ENCODE measurements at places on chromosomes 7 and 10. TPM values are rescaled to one million over a fixed set of nuclear protein-coding genes. Genes with fewer than 3 reads are reported as not detected.
A peak's percentile ranks its signal among the peaks of the same experiment; 100 is the strongest.

- H3K27ac ChIP-seq, result peak overlapping the region; percentile 67
- no peaks in the 10 kb centered on the region for H3K36me3 ChIP-seq
- H3K4me1 ChIP-seq, result peaks cover 40% of the 10 kb centered on the region
- H3K27me3 ChIP-seq, result peaks cover 31% of the 10 kb centered on the region
- peak overlapping the region; percentile 30 for H3K4me3 ChIP-seq
- DNase-seq, result peak; percentile 87
These were observed 55.7 kb downstream of the ST7 start for GRCh38 chr7:117008886-117009531.

DNA sequence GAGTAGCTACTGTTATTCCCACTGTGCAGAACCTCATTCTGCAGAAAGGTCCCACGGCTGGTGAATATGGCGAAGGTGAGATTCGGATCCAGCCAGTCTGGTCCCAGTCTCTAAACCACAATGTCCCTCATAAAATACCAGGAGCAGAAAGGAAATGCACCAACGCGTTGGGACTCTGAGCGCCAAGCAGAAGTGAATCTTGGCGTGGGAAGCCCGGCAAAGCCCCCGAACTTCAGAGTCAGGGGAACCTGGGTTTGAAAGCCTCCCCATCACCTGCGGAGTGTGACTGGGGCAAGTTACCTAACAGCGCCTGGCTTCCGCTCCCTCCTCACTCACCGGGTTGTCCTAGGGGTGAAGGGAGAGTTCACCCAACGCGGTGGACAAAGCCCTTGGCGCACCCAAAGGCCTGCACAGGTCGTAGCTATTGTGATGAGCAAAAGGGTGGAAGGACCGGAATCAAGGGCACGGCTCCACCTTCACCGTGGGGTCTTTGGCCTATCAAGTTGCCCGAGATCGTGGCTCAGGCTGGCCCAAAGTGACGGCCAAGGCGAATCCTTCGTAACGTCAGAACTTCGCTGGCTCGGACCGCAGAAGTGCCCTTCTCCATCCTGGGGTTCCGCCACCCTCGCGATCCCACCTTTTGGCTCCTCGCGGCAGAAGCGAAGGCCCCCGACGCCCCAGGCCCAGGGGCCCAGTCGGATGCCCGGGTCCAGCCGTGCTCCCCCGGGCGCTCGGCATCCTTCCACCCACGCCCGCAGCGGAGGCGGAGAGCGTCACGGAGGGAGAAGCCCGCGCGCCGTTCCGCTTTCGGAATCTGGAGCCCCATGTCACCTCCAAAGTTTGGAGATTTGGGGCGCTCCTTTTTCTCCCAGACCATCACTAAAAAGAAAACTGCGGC lies 811 bp downstream of the RGS10 start:
- H3K27ac ChIP-seq, result peak overlapping the region; percentile 73
- H3K36me3 ChIP-seq, result peaks cover 15% of the 10 kb centered on the region
- peaks cover 47% of the 10 kb centered on the region for H3K4me1 ChIP-seq
- H3K4me3 ChIP-seq, result peak overlapping the region; percentile 73

The SFTPA2 gene
- total RNA-seq, result not detected

The FAM131B gene
- 0.37 TPM for total RNA-seq

The SEM1 gene
- 43.8 TPM for total RNA-seq

The TMEM176B gene
- not detected for total RNA-seq

The HSPA12A gene
- total RNA-seq, result 0.05 TPM

The ABCF2 gene
- total RNA-seq, result 90.3 TPM

The DLD gene
- total RNA-seq, result 113 TPM

- H3K4me1 ChIP-seq, result peaks cover 4% of the 10 kb centered on the region
- H3K4me3 ChIP-seq, result no peak overlapping the region
- H3K27me3 ChIP-seq, result no peaks in the 10 kb centered on the region
- no peak for DNase-seq
- H3K36me3 ChIP-seq, result peaks cover 60% of the 10 kb centered on the region
These were observed 48.9 kb downstream of the IRF5 start for GRCh38 chr7:128986609-128987008.

The OR13A1 gene
- not detected for total RNA-seq

DNA sequence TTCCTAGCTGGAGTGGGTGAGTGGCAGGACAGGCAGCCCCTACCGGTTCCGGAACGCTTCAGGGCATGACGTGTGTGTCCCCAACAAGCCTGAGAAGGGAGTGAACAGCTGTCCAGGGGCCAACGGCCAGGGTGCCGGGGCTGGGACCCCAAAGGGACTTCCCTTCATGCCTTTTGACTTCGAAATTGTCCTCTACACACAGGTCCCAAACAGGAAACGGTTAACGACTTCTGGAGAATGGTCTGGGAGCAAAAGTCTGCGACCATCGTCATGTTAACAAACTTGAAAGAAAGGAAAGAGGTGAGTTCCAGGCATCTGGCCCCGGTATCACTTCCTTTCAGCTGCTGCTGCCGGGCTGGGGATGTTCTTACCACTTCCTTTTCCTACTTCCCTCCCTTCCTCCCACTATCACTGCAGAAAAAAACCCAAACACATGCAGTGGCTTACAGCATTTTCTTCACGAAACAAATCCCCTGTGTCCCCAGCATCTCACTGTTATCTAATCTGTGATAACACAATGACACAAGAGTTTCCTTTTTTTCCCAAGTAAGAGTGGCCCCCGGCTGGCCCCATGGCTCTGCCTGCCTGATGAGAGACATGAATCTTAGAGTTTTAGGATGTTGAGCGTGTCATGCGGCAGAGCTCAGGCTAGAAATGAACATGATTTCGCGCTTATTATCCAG lies 63.2 kb downstream of the MKI67 start:
- peak; percentile 87 for DNase-seq
- H3K27ac ChIP-seq, result peak overlapping the region; percentile 96
- peaks cover 81% of the 10 kb centered on the region for H3K36me3 ChIP-seq
- H3K4me1 ChIP-seq, result peaks cover 57% of the 10 kb centered on the region
- H3K4me3 ChIP-seq, result peak overlapping the region; percentile 77

The ITIH2 gene
- not detected for total RNA-seq

DNA sequence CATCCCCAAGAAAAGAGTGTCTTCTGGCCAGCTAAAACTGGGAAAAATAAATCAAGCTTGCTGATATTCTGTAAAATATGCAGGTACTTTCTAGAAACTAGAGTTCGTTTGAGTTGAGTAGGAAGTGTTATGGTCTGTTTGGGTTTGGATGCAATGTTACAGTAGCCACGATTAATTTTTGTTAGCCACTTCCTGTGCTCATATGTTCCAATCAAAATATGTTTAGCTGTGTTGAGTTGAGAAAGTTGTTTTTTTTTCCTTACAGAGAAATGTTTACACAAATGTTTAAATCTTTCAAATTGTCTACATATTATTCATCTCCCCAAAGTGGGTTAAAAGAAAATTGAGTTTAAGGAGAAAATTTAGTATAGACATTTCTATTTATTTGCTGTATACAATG lies 11.3 kb upstream of the LAMB1 start:
- no peaks in the 10 kb centered on the region for H3K36me3 ChIP-seq
- no peak overlapping the region for H3K27ac ChIP-seq
- H3K4me1 ChIP-seq, result no peaks in the 10 kb centered on the region
- no peak for DNase-seq
- peaks cover 17% of the 10 kb centered on the region for H3K27me3 ChIP-seq
- no peak overlapping the region for H3K4me3 ChIP-seq

GRCh38 chr7:32905175-32905662 lies 13.7 kb upstream of the KBTBD2 start:
- peaks cover 1% of the 10 kb centered on the region for H3K36me3 ChIP-seq
- DNase-seq, result peak; percentile 96
- H3K4me3 ChIP-seq, result peak overlapping the region; percentile 83
- peak overlapping the region; percentile 94 for H3K27ac ChIP-seq

GRCh38 chr7:42854571-42855118 lies 57.2 kb downstream of the C7orf25 start:
- peaks cover 50% of the 10 kb centered on the region for H3K27me3 ChIP-seq
- H3K27ac ChIP-seq, result no peak overlapping the region
- no peak overlapping the region for H3K4me3 ChIP-seq
- H3K36me3 ChIP-seq, result no peaks in the 10 kb centered on the region
- H3K4me1 ChIP-seq, result peaks cover 12% of the 10 kb centered on the region

DNA sequence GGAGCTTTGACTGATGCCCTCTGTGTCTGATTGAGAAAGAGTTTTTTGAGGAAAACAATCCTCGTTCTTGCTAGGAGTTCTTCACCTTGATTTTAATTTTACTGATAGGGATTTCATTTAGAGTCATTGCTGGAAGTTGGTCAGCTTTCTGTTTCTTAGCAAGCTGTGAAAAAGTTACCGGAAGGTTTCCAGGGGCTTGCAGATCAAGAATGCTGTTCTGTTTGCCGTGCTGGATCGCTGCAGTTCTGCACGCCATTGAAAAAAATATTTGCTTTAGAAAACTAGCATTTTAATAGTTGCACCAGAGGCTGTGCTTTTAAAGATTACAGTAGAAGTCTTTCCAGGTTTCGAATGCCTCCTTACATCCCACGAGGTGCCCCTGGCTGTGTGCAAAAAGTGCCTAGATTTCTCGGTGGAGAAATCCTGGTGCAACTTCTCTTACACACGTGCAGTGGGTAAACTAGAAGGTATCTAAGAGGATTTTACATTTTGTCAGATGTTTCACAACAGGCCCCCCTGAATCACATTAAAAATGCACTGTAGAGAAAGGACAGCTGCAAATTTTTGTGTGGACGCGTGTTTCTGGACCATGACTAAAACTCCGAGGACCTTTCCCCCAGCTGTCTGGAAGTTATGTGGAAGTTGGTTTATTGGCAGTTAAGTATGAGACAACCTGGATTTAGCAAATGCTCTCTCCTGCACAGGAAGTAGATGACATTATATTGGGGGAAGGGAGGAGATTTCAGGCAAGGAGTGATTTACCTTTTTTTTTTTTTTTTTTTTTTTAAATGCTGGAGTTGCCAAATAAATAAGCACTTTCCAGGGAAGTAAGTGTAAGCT lies 5.8 kb downstream of the TCF7L2 start:
- peaks cover 73% of the 10 kb centered on the region for H3K27me3 ChIP-seq
- H3K36me3 ChIP-seq, result peaks cover under 1% of the 10 kb centered on the region
- H3K4me1 ChIP-seq, result peaks cover 5% of the 10 kb centered on the region
- DNase-seq, result no peak
- no peak overlapping the region for H3K4me3 ChIP-seq

GRCh38 chr10:49579621-49580020 lies 30.5 kb upstream of the SLC18A3 start:
- DNase-seq, result no peak
- peaks cover 17% of the 10 kb centered on the region for H3K27me3 ChIP-seq
- no peak overlapping the region for H3K27ac ChIP-seq

DNA sequence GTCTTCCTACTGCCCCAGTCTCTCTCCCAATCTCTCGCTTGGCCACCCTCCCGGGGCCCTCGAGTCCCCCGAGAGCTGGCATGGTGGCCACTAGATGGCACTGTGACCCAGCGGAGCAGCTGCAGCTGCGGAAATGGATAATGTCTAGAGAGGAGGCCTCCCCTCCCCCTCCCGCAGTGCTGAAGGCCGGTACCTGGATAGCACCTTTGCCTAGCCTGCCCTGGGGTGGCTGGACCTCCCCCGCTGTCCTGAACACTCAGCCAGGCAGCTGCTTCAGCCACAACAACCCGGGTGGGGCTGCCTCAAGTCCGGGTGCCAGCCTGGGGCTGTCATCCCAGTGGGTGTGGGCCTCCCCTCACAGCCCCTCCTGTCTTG lies 65.2 kb downstream of the GOLGA7B start:
- no peak overlapping the region for H3K27ac ChIP-seq
- DNase-seq, result peak; percentile 91
- no peak overlapping the region for H3K4me3 ChIP-seq
- H3K4me1 ChIP-seq, result no peaks in the 10 kb centered on the region
- peaks cover 12% of the 10 kb centered on the region for H3K27me3 ChIP-seq

- H3K4me3 ChIP-seq, result no peak overlapping the region
- no peaks in the 10 kb centered on the region for H3K27me3 ChIP-seq
- no peaks in the 10 kb centered on the region for H3K4me1 ChIP-seq
- no peak overlapping the region for H3K27ac ChIP-seq
- no peak for DNase-seq
These were observed 383.9 kb downstream of the CALN1 start for GRCh38 chr7:72028267-72028666.

DNA sequence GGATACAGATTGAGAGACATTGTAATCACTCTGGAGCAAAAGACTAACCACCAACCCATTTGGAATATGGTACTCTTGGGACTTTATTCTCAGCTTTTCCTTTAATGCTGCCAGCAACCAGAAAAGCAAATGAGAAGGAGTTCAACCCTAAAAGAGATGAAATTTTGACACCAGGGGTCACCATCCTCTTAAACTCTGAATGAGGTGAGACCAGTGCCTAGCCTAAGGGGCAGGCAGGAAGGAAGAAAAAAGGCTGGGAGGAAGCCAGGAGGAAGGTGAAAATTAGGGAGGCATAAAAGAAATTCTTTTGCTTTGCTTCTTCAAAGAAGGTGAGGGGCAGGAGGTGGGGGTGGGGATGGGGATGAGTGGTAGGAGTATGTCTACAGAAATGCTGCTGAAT lies 135.8 kb downstream of the JAZF1 start:
- H3K27ac ChIP-seq, result no peak overlapping the region
- H3K4me3 ChIP-seq, result no peak overlapping the region
- peaks cover 33% of the 10 kb centered on the region for H3K27me3 ChIP-seq
- peaks cover 4% of the 10 kb centered on the region for H3K4me1 ChIP-seq
- DNase-seq, result no peak

DNA sequence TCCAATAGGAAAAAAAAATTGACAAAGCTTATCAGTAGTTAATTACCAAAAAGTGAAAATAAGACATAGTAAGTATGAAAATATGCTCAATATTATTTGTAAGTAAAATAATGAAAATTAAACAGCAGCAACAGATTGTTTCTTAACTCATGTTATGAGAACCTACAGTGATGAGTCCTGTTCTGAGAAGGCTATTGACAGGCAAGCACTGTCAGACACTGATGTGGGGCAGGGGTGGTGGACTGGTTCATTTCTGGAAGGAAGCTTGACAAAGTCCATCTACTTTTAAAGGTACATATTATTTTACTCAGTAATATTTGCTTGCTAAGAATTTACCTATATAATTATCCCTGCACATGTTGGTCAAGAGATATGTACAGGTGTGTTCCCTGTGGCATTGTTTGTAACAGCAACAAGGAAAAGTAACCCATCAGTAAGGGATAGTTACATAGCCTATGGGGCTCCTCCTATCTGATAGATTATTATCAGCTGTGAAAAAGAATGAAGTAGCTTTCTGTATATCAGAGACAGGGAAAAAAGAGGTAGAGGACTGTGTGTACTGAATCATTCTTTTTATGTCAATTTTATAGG lies 161.6 kb downstream of the RTKN2 start:
- peaks cover 5% of the 10 kb centered on the region for H3K36me3 ChIP-seq
- no peak overlapping the region for H3K4me3 ChIP-seq
- H3K27me3 ChIP-seq, result no peaks in the 10 kb centered on the region
- H3K27ac ChIP-seq, result no peak overlapping the region

GRCh38 chr7:151053096-151053495 lies 4.6 kb downstream of the CDK5 start:
- H3K27ac ChIP-seq, result no peak overlapping the region
- DNase-seq, result no peak
- H3K4me1 ChIP-seq, result peaks cover 22% of the 10 kb centered on the region
- no peak overlapping the region for H3K4me3 ChIP-seq

The CACNA2D1 gene
- total RNA-seq, result not detected

GRCh38 chr7:120169996-120170783 lies 102.8 kb upstream of the KCND2 start:
- H3K4me3 ChIP-seq, result no peak overlapping the region
- no peak overlapping the region for H3K27ac ChIP-seq
- no peaks in the 10 kb centered on the region for H3K36me3 ChIP-seq
- no peaks in the 10 kb centered on the region for H3K27me3 ChIP-seq

- no peak for DNase-seq
- H3K27me3 ChIP-seq, result no peaks in the 10 kb centered on the region
- H3K36me3 ChIP-seq, result no peaks in the 10 kb centered on the region
- H3K4me1 ChIP-seq, result no peaks in the 10 kb centered on the region
- no peak overlapping the region for H3K4me3 ChIP-seq
These were observed 549.1 kb downstream of the XPNPEP1 start for GRCh38 chr10:109374215-109374614.

The MMRN2 gene
- not detected for total RNA-seq

The ZNF12 gene
- total RNA-seq, result 17.9 TPM

Data from activated CD4-positive, alpha-beta T cell treated with anti-CD3 and anti-CD28 coated beads, Interleukin-2, amount 10 ng/mL, durations not matched to agents 24 days and 14 days (primary cell).